ENCODE measurements at places on chromosomes 13 and 19.
A peak's percentile ranks its signal among the peaks of the same experiment; 100 is the strongest.

DNA sequence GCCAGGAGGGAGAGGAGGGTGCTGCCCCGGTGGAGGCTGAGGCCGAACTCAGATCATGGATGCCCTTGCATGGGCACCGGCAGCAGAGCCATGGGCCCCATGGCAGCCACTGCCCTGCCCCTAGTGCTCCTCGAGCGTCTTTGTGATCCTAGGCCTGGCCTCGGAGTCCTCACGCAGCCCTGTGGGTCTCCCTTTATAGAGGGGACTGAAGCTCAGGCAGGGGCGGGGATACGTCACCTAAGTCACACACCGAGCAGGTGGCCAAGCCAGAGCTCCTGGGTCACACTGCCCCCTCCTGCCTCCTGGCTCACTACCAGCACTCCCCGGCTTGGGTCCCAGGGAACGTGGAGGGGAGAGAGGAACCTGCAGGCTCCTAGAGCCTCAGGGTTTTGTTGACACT, 28.7 kb downstream of the DHX34 start:
- DNase-seq: no peak

- DNase-seq: peak; percentile 39
These were observed 45.8 kb downstream of the RUBCNL start for GRCh38 chr13:46341112-46341711.

DNA sequence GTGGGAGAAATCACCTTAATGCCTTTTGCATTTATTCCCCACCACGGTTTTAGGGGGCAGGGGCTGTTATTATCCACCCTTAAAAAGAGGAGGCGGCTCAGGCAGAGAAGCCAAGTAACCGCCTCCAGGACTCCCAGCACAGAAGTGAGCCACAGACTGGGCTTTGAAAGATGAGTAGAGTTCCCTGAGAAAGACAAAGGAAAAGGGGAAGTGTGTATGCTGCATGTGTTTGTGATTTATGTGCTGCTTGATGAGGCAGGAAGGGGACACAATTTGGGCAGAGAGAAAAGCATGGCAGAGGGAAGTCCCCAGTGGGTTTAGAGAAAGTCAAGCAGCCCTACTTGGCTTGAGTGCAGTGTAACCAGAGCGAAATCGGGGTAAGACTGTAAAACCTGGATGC, 85.0 kb downstream of the DOCK9 start:
- no peak for DNase-seq

- no peak for DNase-seq
These were observed 402.6 kb downstream of the KLF12 start for GRCh38 chr13:73731564-73731963.

- DNase-seq: no peak
These were observed 156.1 kb downstream of the IRS2 start for GRCh38 chr13:109630271-109630670.

- no peak for DNase-seq
These were observed 161.6 kb downstream of the PAN3 start for GRCh38 chr13:28299916-28300315.

GRCh38 chr13:74773248-74773647, 639.0 kb upstream of the KLF12 start:
- DNase-seq: no peak

DNA sequence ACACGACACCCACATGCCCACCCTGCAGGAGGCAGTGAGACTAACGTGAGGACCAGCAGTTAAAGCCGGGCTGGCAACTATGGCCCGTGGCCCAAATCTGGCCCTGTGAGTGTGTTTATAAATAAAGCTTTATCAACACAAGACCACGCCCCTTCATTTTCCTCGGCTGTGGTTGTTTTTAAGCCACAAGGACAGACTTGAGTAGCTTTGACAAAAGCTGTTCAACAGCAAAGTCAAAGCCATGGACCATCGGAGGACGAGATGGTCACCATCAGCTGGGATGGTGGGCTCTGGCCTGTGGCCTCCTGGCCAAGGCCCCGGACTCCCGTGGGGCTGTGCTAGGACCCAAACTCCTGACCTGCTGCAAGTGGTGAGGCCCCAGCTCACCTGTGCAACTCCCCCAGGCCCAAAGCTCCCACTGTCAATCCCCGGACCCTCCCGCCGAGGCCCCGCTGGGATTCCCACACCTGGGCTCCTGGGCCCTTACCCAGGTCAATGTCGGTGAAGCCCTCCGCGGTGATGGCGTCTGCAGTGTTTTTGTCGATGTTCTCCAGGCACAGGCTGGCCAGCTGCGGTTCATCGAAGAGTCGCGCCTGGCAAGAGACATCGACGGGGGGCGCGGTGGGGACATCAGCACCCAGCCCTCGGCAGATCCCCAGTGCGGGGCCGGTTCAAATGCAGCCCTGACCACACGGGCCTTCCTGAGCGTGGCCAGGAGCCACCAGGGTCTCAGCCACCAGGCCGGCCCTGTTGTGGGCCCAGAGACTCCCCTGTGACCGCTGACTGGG, 25.1 kb downstream of the BTBD2 start:
- DNase-seq: no peak

DNA sequence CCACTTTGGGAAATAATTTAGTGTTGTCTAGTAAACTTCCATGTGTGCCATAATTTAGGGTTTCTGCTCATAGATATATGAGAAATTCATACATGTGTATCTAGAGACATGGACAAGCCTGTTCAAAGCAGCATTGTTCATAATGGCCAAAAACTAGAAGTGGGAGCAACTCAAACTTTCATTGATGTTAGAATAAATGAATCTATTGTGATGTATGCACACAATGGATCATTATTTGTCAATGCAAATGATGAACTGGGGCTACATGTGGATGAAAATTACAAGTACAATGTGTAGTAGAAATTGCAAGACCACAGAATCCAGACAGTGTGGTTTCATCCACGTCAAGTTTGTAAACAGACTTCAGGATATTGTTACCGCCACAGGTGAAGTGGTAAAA, 284.7 kb downstream of the SLC7A1 start:
- DNase-seq: no peak

DNA sequence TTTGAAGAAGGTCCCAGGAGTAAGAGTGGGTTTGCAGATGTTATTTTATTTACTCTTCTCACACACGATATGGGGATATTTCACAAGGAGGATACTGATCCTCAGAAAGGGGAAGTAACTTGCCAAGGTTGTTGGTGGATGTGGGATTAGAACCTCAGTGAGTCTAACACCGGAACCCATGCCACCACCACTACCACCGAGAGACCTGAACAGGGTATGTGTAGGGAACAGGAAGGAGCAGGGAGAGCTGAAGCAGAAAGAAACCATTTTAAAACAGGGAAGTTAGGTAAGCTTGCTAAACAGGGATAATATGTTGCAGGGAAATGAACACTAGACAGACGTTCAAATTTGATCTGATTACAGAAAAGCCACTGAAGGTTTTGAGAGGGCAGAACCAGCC, 11.6 kb upstream of the CEACAM3 start:
- DNase-seq: no peak

DNA sequence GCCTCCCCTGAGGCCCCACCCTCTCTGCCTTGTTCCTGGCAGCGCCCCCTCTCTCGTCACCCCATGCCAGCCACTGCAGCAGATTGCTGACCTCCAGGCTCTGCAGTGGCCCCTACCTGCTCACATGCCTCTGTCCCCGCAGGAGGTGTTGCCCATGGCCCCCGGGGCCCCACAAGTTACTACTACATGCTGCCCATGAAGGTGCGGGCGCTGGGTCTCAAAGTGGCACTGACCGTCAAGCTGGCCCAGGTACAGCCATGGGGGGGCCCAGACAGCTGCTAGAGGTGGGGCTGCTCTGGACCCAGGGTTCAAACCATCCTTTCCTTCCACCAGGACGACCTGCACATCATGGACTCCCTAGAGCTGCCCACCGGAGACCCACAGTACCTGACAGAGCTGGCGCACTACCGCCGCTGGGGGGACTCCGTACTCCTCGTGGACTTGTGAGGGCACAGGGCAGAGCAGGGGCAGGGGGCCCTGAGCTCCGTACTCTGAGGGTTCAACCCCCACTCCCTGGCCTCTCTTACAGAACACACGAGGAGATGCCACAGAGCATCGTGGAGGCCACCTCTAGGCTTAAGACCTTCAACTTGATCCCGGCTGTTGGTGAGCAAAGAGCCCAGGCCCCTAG, 6.2 kb downstream of the MRPL4 start:
- DNase-seq: no peak
